ENCODE measurements at places on chromosomes 11 and 22.

DNA sequence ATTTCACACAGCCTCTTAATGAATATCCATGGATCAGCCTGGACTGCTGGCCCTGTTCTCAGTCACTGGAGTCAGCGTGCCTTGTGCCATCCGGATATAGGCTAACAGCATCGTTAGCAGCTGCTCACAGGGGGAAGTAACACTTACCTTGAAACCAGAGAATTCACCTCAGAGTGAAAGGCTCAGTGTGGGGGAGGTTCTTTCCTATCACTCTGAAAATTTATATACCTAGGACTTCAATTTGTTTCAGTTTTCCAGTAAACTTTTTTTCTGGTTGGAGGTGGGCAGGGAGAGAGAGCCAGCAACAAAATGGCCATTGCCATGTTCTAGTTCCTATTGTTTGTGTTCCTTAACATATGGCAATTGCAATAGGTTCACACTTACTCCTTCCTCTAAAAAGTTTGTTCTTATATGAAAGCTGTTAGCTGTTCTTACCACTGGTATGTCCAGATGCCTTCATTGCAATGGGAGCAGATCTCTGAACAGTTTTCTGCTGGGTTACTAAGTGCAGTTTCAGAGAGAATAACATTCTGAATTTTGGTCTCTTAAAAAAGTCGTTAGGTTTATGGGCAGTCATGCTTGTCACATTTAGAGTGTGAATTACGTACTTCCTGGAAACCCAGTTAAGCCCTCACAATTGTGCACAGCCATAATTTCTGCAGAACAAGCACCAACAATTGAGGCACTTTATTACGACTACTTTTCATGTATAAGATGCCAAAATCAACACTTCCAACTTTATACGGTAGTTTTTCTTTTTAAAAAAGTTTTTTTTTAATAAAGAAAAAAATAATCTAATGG is 247.6 kb downstream of the CADM1 start:
- DNase-seq: no peak

GRCh38 chr11:30281476-30282288 is 41.2 kb upstream of the ARL14EP start:
- peak; percentile 17 for DNase-seq

DNA sequence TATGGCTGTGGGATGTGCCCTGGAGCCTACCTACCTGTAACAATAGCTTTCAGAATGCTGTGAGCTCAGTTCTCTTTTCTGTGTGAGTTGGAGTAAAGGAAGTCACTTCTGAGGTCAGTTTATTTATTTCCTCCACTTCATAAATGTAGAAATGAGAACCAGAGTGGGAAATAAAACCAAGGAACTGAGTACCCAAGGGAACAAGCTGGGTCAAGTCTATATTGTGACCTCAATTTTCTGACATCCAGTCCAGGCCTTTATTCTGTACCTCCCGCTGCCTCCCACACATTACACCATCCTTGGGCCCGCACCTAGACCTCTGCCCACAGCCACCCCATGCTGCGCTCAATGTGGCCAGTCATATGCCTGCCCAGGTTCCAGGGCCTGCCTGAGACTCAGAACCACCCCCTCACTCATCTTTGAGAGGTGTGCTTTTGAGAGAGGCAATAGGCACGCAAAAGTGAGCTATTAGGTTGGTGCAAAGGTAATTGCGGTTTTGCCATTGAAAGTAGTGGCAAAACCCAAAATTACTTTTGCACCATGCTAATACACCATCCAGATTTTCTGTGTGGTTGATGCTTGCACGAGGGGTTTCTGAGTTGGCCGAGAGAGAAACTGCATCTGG is 9.8 kb downstream of the MS4A6E start:
- DNase-seq: peak; percentile 20

DNA sequence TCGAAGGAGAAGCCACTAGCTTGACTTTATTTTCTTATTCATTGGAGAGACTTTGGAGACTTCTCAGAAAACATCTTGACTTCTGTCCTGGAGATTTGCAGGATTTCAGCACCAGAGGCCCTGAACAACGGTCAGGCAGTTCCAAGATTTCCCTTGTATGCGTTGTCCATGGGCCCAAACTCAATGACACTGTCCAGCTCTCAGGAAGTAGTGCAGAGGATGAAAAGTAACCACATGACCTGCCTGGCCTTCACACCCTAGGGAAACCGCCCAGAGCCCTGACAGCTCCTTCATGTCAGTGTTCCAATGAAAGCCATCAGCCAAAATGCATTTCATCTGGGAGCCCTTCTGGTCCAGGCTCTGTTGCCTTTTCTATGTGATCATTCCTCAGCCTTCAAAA is 214.1 kb downstream of the BLID start:
- DNase-seq: no peak

- DNase-seq: no peak
Observed at GRCh38 chr11:85127349-85127748, 499.8 kb downstream of the DLG2 start.

GRCh38 chr22:36467042-36467810 is 14.2 kb downstream of the TXN2 start:
- DNase-seq: no peak

DNA sequence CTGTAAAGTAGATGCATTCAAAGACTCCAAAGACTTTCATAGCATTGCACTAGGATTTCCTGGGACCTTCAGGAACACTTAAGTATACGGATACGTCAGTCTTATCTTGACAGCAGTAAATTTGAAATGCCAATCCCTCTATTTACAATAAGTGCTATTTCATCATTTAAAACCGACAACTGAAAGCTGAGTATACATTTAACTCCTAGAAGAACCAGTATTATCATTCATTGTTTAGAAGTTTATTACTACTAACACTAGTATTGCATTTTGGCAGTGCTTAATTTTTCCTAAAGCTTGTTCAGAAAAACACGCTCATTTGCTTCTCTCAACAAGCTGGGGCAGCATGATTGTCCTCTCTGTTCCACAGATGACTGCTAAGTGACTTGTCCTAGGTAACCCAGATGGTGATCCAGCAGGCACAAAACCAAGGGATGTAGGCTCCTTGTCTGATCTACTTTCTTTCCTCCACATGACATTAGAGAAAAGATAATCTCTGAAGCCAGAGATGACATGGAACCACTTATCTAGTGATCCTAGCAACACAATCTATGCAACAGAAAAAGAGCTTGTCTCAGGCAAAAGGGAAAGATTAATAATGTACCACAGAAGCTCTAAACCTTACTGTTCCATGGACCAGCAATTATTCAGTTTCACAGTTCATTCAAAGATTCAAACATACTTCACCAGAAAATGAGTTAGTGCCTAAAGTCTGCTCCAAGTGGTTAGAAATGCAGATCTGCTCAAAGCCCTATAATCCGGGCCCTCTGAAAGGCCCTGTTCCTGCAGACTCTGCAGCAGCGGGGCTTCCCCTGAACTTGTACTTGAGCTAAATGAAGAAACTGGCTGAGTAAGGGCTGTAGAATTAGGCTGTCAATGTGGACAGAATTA is 5.2 kb downstream of the MAML2 start:
- DNase-seq: no peak

DNA sequence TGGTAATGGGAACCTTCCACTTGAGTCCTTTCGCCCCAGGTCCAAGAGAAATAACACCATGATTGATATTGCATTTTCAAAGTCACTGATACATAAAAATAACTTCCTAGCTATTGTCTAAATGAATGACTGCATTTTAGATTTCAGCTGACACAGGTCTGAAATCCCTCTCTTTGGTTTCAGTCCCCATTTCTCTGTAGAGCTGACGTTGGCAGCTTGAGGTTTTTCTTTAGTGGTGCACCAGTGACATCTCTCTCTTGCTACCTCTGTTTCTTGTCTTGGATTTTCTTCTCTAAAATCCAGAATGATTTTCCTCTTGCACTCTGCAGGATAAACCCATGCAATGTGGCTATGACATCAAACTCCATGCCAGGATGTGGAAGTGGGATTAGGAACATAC is 31.7 kb upstream of the SORL1 start:
- DNase-seq: no peak

DNA sequence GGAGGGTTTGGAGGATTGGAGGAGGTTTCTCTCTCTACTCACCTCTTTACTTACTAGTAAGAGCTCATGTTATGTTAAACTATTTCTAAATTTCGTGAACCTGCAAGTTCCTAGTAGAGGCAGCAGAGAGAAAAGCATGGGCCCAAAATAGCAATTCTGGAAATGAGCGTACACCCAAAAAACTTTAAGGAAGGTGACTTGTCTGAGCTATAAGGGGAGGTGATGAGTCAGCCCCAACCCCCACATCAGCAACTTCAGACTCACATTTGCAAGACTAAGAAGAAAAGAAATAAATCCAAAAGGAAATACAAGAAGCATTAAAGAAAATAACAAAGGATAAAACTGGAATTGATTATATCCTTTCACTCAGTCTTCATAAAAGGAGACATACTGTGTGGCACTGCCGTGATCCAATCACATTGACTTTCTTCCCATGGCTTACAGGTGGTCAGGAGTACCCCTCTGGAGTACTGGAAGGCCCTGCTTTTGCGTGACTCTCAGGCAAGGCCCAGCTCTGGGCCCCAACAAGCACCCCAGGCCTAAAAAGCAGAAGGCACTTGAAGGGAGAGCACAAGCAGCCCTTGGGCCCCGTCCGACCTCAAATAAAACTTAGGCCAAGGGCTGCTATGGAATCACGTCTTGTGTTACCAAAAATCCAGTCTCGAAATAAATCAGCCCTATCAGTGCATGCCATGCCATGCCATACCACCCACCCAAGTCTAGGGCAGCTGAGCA is 14.3 kb downstream of the PACSIN2 start:
- no peak for DNase-seq

DNA sequence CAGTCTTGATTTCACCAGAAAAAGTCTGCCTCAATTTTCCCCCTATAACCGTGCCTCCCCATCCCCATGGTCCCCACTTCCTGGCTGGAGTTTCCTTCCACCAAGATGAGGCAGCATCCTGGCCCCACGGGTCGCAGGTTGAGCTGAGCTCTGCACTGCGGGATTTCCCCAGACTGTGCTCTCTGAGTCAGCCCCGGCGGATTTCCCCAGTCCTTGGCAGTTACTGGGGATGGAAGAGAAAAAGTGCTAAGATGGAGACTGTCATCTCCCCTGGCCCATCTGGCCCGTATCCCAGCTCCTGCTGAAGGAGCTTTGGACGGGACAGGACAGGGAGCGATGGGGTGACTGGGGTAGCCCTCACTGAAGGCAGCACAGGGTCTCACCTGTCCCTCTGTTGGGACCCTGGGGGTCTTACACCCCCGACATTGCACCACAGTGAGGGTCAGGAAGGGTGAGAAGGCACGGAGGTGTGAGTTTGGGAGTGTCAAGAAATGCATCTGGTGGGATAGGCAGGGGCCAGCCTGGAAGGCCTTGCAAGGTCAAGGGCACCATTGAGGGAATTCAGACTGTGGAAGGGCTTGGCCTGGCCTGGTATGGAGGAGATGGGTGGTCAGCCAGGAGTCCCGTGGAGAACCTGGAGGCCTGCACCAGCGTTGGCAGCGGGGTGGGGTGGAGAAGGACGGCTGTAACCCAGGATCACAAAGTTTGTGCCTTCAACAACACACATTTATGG is 36.5 kb downstream of the NADSYN1 start:
- no peak for DNase-seq

- DNase-seq: no peak
Observed at GRCh38 chr11:66327171-66328030, 8.8 kb downstream of the RIN1 start.

GRCh38 chr11:88861618-88862017 is 204.2 kb downstream of the GRM5 start:
- no peak for DNase-seq

DNA sequence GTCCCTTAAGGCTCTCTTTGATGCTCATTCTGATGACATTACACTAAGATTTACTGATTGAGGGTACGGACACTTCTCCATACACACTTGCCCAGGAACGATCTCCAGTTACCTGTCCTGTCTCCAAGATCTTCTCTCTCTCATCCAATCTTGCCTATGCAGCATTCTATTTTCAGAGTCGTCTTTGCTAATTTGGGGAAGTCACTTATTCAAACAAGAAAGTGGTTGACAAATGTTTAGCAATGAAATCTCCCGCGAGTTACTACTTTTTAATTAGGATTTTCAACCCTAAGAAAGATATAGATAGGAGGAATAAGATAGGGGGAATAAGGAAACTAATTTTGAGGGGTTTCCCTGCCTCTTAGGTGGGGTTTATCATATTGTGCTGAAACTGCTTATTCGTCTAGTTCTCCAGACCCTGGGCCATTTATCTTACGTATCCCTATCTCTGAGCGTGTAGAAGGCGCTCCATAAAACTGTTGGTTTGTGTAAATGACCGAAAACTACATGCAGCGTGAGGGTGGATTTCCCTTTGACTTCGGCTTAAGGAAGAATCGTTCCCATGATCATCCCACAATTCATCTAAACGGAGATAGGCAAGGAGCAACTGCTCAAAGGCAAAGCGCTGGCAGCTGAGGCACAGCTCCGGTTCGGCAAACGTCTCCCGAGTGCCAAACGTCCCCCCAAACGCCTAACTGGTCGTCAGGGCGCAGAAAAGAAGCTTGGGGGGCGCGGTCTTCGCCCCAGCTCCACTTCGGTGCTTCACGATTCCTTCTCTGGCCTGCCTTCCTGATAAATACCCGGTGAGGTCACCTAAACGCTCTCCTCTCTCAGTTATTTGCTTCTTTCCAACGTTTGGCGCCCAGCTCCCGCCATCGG is 804 bp downstream of the APIP start:
- DNase-seq: peak; percentile 82

DNA sequence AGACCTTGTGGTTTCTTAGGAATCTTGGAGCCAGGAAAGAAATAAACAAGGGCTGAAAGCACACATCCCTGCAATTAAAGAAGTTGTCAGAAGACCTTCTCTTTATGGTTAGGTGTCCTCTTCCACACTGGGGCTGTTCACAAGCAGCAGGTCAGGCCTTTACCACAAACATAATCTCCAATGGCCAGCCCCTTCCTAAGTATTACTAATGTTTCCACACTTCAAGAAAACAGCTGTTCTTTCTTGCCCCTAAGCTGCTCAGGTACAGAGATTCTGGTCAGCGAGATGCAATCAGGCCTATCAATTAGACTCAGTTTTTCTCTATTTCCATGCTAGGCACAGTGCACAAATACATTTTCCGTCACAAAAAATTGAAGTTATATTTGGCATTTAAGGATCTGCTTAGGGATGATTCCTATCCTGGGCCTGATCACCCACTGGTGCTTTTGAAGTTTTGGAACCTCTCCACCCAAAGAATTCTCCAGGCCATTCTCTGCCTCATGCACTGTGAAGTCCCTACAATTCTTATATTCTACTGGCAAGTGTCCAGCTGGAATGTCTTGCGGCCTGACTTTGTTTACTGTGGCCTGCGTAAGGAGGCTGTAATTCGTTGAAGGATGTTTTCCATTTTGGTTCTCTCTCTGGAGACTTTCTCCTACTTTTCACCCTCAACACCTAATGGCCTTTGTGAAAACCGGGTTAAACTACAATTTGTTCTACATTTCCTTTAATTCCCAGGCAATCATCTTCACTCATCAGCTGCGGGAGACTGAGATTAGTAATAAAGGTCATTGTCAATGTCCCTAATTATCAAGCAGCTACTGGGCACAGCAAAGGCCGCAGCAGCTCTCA is 5.1 kb downstream of the PRAME start:
- DNase-seq: no peak

GRCh38 chr11:12968826-12969225 is 40.3 kb upstream of the RASSF10 start:
- DNase-seq: no peak

- no peak for DNase-seq
Observed at GRCh38 chr22:26756675-26757293, 99.4 kb downstream of the MIAT start.

GRCh38 chr11:100932474-100933100 is 197.0 kb downstream of the PGR start:
- DNase-seq: peak; percentile 9

GRCh38 chr22:28443526-28443876 is 236.1 kb downstream of the TTC28 start:
- DNase-seq: peak; percentile 52

Measured in KG1 (cell line).